Motor neuron (in vitro differentiated cells): ENCODE measurements at places on chromosomes 2 and 18. TPM values are rescaled to one million over a fixed set of nuclear protein-coding genes. Genes with fewer than 3 reads are reported as not detected.

The CACNB4 gene
- 14.0 and 25.4 TPM in 2 replicates for total RNA-seq

The DSG4 gene
- 0.05 and 0.09 TPM in 2 replicates for total RNA-seq

DNA sequence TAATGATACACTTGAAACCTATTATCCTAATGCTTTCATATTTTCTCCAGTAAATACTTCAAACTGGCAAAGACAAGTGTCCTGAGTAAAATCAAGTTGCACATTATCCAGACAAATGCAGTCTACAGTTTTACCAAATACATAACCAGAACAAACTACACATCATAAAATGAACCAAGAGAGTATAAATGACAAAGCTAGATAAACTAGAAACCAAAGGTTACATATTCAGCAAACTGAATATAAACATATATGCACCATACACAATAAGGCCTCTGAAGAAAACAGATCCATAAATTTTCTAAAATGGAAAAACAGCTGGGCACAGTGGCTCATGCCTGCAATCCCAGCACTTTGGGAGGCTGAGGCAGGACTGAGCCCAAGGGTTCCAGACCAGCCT is 47.0 kb downstream of the HYCC2 start:
- ATAC-seq = no peak

The MALL gene
- 0.35 and 0.45 TPM in 2 replicates for total RNA-seq

The DOK6 gene
- 12.8 and 13.0 TPM in 2 replicates for total RNA-seq

DNA sequence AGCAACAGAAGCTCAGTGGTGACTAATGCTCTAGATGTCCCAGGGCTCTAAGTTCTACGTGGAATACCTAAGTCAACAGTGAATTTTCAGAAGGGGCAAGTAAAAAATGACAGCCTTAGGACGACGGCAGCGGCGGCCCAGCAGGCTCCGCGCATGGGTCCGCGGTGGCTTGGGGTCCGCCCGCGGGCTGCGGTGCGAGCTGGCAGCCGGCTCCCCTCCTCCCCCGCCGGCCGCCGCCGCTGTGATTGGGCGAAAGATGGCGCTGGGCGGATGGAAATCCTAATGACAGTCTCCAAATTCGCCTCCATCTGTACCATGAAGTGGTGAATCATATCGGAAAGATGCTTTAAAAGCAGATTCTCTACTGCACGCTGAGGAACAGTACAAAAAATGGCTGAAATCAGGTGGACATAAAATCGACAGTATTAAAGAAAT is 74.7 kb downstream of the HNRNPLL start:
- ATAC-seq = peak; percentile 98

DNA sequence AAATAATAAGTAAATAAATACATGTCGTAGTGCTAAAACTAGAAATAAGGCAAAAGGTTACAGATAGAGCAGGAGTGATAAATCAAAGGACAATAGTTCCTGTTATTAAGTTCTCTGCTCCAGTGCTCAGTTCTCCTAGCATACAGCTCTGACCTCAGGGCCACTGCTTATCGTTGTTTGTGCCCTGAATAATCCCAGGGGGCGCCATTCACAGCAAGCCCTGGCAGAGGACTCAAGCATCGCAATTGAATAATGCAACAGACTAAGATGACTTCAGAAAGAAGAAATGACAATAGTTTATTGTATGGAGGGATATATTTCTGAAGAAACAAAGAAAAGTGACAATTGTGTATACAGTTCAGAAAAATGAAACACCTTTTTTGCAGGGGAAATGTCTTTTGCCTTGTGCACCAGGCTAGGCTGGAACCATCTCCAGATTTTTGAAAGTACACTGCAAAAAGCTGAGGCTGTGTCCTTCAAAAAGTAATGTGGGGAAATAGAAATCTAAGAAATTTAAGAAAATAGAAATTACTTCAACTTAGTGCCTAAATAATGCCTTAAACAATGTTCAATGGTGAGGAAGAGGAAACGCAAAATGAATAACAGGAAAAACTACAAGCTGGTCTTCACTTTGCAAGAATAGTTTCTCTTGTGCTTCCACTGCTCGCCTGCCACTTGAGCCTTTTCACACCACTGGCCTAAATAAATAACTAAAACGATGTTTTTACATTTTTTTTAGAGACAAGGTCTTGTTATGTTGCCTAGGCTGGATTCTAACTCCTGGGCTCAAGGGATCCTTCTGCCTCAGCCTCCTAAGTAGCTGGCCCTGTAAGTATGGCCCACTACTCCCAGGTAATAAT is 19.0 kb upstream of the CCNYL1 start:
- no peak for ATAC-seq

GRCh38 chr2:206193671-206194357 is 34.1 kb downstream of the EEF1B2 start:
- no peak for ATAC-seq

DNA sequence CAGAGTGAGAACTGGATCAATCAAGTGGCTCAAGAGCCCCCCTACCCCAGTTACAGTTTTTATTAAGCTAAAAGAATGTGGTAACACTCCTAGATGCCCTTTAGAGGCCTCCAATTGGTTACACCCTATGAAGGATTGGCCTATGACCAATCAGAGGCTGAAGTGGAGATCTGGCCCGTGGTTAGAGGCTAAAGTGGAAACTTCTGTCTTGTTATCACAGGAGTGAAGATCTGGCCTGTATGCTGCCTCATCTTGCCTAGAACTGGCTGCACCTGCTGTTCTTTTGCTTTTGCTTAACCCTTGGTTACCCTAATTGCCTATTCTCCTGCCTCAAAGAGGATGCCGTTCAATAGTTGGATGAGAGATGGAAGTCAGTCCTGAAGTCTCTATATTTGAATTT is 100.1 kb upstream of the MAP2 start:
- ATAC-seq = no peak

DNA sequence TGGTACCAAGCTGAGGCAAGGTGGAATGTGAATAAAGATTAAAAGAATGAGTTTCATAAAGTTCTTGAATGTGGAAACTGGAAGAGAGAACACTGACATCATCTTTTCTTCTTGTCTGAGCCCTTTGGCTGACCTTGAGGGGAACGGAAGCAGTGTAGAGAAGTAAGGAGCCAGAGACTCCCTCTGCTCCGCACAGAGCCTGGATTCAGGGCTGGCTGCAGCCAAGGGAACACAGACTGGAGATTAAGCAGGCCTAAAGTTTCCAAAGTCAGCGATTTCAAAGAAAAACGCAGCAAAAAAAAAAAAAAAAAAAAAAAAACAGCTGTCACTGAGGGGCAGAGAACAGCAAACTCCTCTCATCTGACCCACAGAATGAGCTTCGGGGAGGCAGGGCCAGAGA is 19.3 kb upstream of the ALK start:
- no peak for ATAC-seq

The UGT1A6 gene
- total RNA-seq = 1.3 and 1.5 TPM in 2 replicates

DNA sequence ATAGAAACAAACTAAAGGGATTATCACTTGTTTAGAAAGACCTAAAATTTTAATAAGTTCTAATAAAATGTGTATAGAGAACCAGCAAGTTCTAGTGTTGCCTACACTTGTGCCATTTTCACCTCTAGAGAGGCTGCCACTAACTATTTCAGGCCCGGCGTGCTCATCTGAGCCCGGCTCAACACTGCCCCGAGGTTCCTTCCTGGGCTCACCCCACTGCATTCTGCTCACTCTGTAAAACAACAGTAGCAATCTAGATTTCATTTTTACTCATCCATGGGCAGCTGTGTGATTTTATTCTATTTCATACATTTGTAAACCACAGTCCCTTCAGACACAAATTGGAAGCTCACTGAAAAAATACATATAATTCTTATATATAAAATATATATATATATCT is 253.2 kb downstream of the L3MBTL4 start:
- no peak for ATAC-seq

DNA sequence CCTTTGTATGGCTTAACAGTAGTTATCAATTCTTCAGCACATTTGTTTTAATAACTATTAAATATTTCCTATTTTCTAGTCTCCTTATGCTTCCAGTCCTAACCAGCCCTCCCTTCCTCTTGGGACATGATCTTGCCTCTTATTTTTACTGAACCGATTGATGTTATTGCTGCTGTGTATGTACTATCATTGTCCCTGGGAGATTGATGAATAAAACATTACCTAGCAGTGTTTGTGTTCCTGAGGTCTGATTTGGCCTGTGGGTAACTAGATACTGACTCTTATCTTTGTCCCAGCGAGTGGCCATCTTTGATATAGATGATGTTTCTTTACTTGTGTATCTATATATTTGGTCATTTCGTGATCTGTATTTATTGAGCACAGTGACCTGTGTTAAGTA is 192.9 kb downstream of the BABAM2 start:
- no peak for ATAC-seq

- no peak for ATAC-seq
These were observed 63.5 kb upstream of the RBM44 start for GRCh38 chr2:237734905-237735623.

DNA sequence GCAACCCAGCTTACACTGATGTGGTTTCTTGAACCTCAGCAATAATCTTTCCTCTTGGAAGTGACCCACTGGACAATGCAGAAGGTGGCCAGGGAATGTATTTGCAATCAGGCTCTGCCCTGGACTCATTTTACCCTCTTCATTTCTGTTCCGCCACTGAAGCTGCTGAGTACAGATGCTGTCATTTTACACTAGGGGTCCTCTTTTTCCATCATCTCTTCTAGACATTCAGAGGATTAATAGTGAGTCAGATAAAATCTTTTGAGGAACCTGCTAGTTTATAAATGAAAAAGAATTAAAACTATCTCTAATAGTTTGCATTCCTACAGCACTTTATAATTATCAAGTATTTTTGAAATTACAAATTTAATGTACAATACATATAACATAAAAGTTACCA is 87.9 kb upstream of the PNPT1 start:
- no peak for ATAC-seq

GRCh38 chr2:1997409-1997808 is 253.1 kb upstream of the PXDN start:
- ATAC-seq = no peak

The TCF23 gene
- 0.35 TPM in 1 of 2 replicates, not detected in the other for total RNA-seq

- no peak for ATAC-seq
These were observed 370.2 kb downstream of the METTL4 start for GRCh38 chr18:2201036-2201600.

The POTEF gene
- 0.38 and 0.59 TPM in 2 replicates for total RNA-seq

DNA sequence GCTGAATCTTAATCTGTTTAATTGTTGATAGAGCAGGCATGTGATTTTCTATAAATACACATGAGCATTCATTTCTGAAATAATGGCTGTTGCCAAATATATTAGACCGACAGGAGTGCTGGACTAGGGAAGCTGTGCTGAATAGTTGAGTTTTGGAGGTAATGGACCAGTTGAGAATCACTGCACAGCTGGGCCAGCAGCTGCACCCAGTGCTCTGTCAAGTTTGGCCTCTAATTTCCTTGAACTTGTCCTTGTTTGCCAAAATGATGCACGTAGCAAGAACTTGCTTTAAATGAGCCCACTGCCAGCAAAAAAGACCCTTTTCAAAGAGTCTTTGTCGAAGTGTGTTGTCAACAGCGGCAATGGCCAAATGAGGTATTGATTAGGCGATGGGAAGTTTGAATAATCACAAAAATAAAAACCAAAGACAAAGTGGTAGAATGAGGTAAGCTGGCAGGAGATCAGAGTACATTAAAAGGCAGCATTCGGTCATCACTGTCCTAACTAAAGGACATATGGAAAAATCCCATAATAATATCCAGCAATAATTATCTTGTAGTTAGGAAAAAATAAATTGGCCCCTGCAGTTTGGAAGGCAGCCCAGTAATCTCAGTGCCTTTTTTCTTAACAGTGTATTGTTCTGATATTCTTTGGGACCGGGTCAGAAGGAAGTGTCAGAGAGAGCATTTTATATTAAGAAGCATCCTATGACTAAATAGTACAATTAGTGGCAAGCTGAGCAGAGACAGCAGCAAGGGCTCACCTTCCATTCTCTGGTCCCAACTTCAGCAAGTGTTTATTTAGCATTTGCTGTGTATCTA is 126.2 kb downstream of the RAPGEF4 start:
- no peak for ATAC-seq

DNA sequence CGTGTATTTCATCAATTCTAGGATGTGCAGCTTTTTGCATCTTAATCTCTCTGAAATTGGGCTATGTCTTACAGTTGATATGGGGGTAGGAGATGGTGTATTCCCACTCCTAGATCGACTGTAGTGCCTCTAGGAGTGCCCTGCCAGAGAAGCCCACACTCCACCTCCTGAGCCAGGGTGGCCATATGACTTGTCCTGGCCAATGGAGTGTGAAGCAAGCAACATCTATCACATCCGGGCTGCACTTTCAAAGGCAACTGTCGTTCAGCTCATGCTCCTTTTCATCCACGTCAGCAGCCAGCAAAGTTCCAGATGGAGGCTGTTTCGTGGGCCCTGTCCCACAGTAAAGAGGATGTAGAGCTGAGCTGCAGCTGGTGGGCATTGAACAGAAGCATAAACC is 149.4 kb upstream of the SLC1A4 start:
- peak; percentile 96 for ATAC-seq

- ATAC-seq = no peak
These were observed 22.8 kb downstream of the GPC1 start for GRCh38 chr2:240458044-240458899.

DNA sequence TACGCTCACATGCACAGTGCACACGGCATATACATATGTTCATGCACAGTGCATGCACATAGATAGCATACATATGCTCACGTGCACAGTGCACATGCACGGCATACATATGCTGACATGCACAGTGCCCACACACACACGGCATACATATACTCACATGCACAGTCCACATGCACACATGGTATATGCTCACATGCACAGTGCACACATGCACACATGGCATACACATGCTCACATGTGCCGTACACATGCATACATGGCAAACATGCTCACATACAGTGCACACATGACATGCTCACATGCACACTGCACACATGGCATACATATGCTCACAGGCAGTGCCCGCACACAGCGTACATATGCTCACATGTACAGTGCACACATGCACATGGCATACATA is 97.7 kb upstream of the CTDP1 start:
- ATAC-seq = no peak

DNA sequence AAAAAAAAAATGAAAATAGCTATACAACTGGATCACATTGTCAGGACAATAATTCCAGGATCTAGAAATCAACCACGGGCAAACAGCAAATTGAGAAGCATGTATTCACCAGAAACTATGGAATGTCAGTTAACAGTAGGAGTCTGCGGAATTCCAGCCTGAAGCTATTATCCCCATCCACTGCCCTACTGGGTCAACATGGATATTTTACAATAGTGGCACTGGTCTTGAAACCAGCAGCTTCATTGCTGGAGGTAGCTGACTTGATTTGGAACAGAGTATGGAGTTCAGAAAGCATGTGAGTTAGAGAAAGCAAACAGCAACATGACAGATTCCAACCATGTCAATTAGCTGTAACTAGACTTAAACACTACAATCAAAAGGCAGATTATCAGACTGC is 55.7 kb upstream of the PDE1A start:
- ATAC-seq = no peak

DNA sequence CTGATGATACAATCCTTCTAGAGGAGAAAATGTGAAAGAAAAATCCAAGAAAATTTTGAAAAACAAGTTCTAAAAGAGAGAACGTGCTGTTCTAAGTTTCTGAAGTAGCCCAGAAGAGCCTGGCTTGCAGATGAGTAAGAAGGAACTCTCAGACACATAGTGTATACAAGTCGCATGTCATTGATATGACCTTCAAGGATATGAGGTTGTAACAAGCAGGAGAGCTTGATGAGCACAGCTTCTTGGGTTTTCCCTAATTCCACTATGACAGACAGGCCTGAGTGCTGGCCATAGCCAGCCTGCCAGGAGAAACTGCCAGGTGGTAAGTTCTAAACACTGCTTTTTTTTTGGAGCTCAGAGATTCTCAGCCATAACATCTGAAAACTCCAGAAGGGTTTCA is 235.7 kb upstream of the SIX2 start:
- ATAC-seq = no peak

The DSC2 gene
- 1.6 and 1.8 TPM in 2 replicates for total RNA-seq
